ENCODE measurements at places on chromosomes 2 and 18.

- DNase-seq, result no peak
Observed at GRCh38 chr2:149832324-149832723, 244.7 kb upstream of the MMADHC start.

DNA sequence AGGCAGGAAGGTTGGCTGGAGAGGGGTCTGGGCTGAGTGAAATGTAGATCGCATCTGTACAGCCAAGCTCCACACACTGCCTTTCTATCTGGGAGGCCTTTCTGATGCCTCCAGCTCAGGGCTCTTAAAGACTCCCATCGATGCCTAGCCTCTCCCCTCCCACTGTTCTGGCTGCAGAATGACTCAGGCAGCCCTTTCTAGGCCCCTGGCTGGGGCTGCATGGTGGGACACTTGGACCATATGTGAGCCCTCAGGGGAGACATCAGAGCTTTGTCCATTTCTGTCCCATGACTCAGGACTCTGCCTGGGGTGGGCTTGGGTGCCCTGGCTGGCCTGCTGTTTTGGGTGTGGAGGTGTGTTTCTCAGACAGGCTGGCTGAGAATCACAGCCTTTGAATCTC lies 101.3 kb downstream of the CELF4 start:
- no peak for DNase-seq

DNA sequence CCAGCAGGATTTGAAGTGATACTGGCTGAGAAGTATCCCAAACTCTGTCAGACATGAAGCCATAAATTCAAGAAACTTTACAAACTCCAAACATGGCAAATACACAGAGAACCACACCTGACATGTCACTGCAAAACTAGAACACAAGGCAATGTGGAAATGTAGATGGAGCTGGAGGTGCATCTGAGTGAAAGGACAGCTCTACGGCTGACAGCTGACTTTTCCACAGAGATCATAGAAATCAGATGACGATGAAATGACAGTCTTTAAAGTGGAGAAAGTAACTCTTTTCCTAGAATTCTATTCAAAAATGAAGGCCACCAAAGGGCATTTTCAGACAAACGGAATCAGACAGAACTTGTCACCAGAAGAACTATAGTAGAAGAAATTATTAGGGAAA lies 97.5 kb downstream of the LDLRAD4 start:
- DNase-seq, result no peak

GRCh38 chr2:109135359-109136197 lies 6.6 kb downstream of the SH3RF3 start:
- DNase-seq, result no peak

DNA sequence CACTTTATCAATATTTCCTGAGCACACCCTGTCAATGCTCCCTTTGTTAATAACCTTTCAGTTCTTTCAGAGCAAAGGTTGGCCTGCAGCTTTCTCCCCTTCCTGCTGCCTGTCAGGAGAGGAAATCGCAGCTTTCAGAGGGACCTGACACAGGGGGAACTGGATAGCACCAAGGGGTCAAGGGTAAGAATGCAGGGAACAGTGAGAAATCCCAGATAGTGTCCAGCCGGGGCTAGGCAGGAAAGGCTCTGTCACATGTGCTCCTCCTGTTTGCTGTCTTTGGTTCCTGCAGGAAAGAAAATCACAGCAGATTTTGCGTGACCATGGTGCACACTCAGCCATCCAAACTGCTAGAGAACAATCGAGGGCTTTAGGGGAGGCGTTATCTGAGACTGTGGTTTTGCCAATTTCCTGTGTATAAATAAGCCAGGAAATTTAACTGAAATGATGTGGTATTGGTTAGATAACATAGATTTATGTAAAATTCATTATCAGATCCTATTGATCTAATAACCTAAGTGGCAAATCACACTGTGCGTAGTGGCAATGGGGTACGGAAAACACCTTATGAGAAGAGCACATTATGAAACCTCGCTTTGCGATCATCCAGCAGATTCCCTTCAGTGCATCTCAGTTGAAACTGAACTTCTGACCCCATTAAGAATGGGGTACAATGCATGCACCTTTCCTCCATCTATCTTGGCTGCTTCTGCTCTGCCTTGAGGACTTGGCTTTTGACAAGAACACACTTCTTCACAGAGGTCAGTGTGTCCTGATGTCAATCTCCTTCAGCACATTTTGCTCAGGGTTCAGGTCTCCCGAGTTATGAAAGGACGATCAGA lies 178.0 kb downstream of the ICOS start:
- no peak for DNase-seq

All from keratinocyte (primary cell).